ENCODE measurements at places on chromosomes 13 and 19.

DNA sequence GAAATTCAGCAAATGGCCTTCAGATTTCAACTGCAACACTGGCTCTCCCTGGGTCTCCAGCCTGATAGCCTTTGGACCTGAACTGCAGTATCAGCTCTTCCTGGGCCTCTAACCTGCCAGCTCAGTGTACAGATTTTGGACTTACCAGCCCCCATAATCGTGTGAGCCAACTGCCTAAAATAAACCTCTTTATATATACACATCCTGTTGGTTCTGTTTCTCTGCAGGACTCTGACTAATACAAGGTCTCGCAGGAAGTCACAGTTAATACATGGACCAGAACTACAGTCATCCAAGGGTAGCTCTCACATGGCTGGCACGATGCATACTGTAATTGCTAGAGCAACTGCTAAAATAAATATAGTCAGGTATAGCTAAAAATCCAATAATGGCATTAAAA lies 85.1 kb downstream of the KATNAL1 start:
- no peaks in the 10 kb centered on the region for H3K4me1 ChIP-seq
- no peak overlapping the region for H3K27ac ChIP-seq
- no peak overlapping the region for H3K4me3 ChIP-seq
- peaks cover 84% of the 10 kb centered on the region for H3K36me3 ChIP-seq
- DNase-seq, result no peak

DNA sequence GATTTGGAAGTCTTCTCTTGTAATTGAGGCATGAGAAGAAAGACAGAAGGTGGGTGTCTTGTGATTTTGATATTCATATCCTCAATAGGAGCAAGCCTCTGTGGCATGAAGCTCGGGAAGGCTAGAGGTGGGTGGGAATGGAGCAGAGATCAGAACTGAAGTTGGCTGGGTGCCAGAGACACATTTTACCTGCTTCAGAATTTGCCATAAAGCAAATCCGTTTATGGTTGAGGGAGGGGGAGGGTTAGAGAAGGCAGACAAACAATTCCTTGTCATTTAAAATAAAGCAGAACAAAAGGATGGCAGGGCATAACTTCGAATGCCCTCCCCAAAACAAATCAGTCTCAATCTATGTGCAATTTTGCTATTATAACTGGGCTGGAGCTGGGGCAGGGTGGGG lies 305.9 kb downstream of the KLF5 start:
- no peak for DNase-seq
- no peaks in the 10 kb centered on the region for H3K36me3 ChIP-seq
- no peak overlapping the region for H3K27ac ChIP-seq
- no peaks in the 10 kb centered on the region for H3K4me1 ChIP-seq

GRCh38 chr19:42563352-42564210 lies 31.1 kb downstream of the CEACAM8 start:
- H3K27ac ChIP-seq, result no peak overlapping the region
- no peaks in the 10 kb centered on the region for H3K4me1 ChIP-seq
- H3K27me3 ChIP-seq, result no peaks in the 10 kb centered on the region
- DNase-seq, result peak; percentile 24
- H3K36me3 ChIP-seq, result no peaks in the 10 kb centered on the region
- no peak overlapping the region for H3K4me3 ChIP-seq

DNA sequence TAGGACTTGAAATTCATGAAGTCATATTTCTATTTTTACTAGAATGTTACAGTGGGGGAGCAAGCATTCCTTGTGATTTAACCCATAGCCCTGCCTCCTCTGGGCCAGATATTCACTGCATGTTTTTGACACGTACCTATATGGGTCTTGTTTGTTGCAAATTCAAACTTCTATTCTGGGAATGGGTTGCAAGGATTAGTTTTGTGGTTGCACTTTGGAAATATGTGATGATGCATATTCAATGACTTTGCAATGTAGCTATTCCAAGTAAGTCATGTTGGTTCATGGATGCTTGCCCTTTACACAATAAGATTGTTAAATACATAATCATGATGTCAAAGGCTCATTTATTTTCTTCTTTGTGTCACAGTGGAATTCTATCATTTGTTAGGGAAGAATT lies 440.8 kb downstream of the TDRD3 start:
- H3K27me3 ChIP-seq, result no peaks in the 10 kb centered on the region
- no peaks in the 10 kb centered on the region for H3K36me3 ChIP-seq
- H3K4me3 ChIP-seq, result no peak overlapping the region
- H3K27ac ChIP-seq, result no peak overlapping the region
- H3K4me1 ChIP-seq, result no peaks in the 10 kb centered on the region
- DNase-seq, result no peak

- peaks cover 28% of the 10 kb centered on the region for H3K36me3 ChIP-seq
- peak overlapping the region; percentile 63 for H3K4me3 ChIP-seq
- peaks cover 39% of the 10 kb centered on the region for H3K4me1 ChIP-seq
Observed at GRCh38 chr19:36604656-36605100, 435 bp upstream of the ZNF382 start.

GRCh38 chr13:75299246-75299645 lies 182.7 kb downstream of the TBC1D4 start:
- no peak for DNase-seq
- no peak overlapping the region for H3K27ac ChIP-seq
- H3K36me3 ChIP-seq, result no peaks in the 10 kb centered on the region

DNA sequence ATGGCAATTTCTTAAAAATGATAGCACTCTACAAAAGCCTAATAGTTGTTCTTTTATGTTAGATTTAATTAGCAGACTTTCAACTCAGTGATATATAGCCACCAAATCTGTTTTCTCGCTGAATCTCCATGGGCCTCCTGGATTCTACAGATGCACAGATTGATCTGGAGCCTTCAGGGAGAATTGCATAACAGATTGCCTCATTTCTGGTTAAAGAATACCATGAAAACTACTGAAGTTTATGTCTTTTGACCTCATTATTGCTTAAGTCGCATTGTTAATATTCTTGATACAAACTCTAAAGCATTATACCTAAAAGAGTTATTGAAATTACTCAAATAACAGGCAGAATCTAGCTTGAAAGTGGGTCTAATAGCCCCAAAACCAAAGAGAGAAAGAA lies 53.7 kb upstream of the PRR20A start:
- H3K4me3 ChIP-seq, result no peak overlapping the region
- no peaks in the 10 kb centered on the region for H3K27me3 ChIP-seq
- H3K4me1 ChIP-seq, result no peaks in the 10 kb centered on the region
- H3K27ac ChIP-seq, result no peak overlapping the region
- H3K36me3 ChIP-seq, result no peaks in the 10 kb centered on the region

DNA sequence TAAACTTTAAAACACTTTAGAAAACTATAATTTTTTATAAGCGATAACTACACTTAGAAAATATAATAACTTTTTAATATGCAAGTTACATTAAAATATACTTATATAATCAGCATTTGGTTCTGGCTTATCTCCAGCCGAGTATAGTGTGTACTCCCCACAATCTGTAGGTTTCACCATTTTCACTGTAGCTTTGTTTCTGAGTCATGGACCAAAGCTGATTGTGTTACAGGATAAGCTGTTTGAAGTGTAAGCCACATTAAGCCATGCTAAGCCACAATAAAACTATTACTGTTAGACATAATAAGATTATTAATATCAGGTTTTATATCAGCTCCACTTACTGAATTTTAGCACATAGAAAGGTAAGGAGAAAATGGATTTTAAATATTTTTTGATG lies 43.8 kb downstream of the CCDC122 start:
- H3K27ac ChIP-seq, result no peak overlapping the region
- H3K4me1 ChIP-seq, result no peaks in the 10 kb centered on the region
- H3K27me3 ChIP-seq, result no peaks in the 10 kb centered on the region

GRCh38 chr19:10346509-10346908 lies 7.1 kb upstream of the ICAM3 start:
- H3K4me1 ChIP-seq, result no peaks in the 10 kb centered on the region
- H3K27me3 ChIP-seq, result no peaks in the 10 kb centered on the region
- DNase-seq, result no peak
- H3K4me3 ChIP-seq, result no peak overlapping the region

DNA sequence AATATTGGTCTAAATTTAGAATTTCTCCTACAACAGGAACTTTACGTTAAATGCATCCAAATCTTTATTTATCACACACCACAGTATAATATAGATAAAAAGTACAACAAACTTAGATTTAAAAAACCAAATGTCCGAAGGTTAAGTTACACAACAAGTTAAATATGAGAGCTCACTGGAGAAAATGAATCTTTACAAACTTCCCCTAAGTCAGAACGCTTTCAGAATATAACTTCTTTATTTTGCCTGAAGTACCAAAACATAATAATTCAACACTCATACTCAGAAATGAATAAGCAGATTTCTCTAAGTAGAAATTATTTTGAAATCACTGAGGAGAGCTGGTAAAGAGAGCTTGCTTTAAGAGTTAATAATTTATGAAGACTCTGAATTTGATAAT lies 33.8 kb downstream of the TSC22D1 start:
- peaks cover 9% of the 10 kb centered on the region for H3K36me3 ChIP-seq
- no peaks in the 10 kb centered on the region for H3K4me1 ChIP-seq
- no peak overlapping the region for H3K4me3 ChIP-seq
- no peaks in the 10 kb centered on the region for H3K27me3 ChIP-seq
- no peak overlapping the region for H3K27ac ChIP-seq

DNA sequence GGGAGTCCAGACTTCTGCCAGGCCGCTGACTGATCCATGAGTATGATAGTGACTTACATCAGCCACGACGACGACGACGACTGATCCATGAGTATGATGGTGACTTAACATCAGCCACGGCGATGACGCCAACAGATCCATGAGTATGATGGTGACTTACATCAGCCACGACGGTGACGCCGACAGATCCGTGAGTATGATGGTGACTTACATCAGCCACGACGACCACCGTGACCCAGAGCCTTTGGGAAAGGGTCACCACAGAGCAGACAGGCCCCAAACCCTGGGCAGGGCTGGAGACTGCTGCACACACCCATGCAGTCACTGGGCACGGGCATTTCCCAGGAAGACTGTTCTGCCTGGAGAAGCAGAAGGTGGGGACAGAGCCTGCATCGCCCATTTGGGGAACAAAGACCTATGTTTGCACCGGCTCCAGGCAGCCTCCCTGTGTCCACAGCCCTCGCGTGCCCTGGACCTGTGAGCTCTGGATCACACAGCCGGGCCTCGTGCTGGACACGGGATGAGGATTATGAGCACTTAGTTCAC lies 130.9 kb upstream of the SPACA7 start:
- DNase-seq, result no peak
- no peak overlapping the region for H3K4me3 ChIP-seq
- no peaks in the 10 kb centered on the region for H3K36me3 ChIP-seq
- H3K27me3 ChIP-seq, result peaks cover 17% of the 10 kb centered on the region

GRCh38 chr13:108034909-108035410 lies 180.4 kb downstream of the LIG4 start:
- no peaks in the 10 kb centered on the region for H3K27me3 ChIP-seq
- no peak overlapping the region for H3K27ac ChIP-seq
- H3K36me3 ChIP-seq, result no peaks in the 10 kb centered on the region
- no peak for DNase-seq

Data from DND-41 (cell line).